ENCODE measurements at places on chromosomes 11 and 22.

DNA sequence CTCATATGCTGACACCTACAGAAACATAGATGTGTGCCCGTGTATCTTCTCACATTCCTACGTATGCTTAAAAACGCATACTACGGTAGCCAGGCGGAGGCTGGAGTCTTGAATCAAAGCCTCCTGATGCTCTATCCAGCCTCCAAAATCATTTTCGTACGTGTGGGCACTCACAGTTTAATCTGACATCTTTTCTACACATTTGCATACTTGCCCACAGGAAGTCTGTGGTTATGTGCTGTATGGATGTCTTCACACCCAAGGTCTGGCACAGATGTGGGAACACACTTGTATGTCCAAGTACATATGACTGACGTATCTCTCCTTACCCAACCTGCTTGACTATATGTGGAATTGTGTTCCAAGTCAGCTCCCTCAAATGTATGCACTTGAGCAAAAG is 561.8 kb upstream of the CADM1 start:
- DNase-seq, result no peak

GRCh38 chr11:65900125-65900898 is at the start of gene FOSL1:
TSS of gene FOSL1 (minus strand) at chr11:65900388. CDS start at chr11:65900339, 49 bp downstream.
- peak; percentile 99 for DNase-seq

- no peak for DNase-seq
These were observed 18.1 kb upstream of the CRTAM start for GRCh38 chr11:122820158-122820557.

DNA sequence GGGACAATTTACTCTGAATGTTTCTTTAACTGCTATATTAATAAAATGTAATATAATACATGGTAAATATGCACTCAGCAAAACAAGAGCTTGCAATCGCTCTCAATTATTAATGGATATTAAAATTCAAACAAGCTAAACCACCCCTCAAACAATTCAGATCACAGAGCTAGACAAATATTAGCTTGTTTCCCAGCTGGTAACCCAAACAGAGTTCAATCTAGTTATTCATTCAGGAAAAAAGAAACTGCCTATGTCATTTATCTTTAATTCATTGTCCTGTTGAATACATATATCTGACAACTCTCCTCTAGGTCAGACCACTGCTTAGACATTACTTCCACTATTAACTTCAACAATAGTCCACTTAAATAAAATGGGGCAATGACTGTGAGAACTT is 78.7 kb downstream of the SERGEF start:
- no peak for DNase-seq

DNA sequence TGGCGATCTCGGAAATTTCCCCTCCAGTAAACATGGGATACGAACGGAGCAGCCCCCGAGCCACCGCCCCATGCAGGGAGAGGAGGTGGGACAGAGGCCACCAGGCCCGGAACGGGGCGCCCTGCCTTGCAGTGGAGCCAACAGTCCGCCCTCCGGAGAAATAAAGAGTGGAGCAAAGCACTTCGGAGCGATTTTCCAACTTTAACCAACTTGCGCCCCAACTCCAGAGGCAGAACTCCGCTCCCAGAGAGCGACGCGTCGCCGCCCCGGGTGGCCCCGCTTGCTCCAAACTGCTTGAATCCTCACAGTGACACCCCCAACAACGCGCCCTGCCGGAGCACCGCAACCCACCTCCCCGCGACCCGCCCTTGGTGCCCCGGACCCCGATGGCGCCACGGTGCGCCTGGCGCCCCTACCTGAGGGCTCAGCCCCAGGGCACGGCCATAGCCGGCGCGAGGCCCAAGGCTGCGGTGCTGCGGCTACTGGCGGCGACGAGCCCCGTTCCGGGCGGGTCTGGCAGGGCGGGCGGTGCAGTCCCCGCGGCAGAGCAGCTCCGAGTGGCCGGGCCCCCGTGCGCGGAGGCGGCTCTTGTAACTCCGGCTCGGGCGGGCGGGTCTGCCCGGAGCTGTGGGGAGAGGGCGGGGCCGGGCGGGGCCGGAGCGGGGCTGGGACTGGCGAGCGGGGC is at the start of gene AHNAK:
Gene AHNAK (minus strand): TSS at position 563 of the 685 bp plus-strand sequence. CDS start 10,708 bp downstream, outside the sequence.
- DNase-seq, result peak; percentile 85

- DNase-seq, result no peak
These were observed 61.4 kb downstream of the SYT13 start for GRCh38 chr11:45224766-45225165.

DNA sequence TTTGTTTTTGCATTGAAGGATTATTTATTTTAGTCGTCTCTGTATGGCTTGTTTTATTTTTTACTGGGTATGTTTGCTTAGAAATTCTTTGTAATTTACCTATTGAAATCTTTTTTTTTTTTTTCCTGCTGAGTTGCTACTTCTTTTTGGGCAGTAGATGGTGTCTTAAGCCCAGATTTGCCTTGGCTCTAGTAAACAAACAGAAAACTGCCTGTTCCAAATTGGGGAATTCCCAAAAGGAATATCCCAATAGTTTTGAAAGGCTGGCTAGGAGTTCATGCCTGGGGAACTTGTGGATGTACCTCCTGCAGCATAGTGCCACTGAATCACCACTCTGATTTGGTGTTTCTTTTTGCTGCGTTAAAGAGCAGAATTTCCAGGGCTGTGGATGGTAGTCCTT is 17.7 kb downstream of the PAMR1 start:
- no peak for DNase-seq

- DNase-seq, result peak; percentile 96
These were observed 2.5 kb downstream of the CDC42EP2 start for GRCh38 chr11:65317025-65317786.
